Natural killer cell (primary cell): ENCODE measurements at places on chromosomes 12 and 14. TPM values are rescaled to one million over a fixed set of nuclear protein-coding genes. Genes with fewer than 3 reads are reported as not detected.

Gene NEUROD4
- not detected for total RNA-seq

DNA sequence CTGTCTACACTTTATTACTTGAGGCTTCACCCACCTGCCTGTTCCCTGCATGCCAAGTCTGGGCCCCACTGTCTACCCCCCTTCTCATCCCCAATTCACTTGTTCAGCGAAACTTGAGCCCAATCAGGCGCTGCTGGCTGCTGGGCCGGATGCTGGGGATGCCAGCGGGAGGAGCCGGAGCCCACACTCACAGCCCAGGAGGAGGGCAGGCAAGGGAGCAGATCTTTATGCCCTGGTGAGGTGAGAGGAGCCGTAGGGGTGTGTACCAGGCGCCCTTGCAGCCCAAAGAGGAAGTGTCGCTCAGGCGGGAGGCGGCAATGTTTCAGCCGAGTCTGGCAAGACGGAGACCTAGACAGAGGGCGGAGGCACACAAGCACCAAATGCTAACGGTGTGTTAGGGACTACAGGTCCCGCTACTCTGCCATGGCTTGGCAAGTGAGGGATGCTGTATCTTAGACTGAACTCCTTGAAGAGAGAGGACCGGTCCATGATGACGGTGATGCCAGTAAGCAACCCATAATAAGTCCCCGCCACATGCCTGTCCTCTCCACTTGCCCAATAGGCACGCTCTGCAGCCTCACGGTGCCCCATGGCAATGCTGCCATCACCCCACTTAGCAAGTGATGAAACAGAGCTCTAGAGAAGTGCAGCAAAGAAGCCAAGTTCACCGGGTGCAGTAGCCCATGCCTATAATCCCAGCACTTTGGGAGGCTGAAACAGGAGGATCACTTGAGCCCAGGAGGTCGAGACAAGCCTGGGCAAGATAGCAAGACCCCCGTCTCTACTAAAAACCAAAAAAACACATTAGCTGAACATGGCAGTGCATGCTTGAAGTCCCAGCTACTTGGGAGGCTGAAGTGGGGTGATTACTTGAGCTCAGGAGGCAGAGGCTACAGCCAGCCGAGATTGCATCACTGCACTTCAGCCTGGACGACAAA lies 41.6 kb downstream of the LRRC74A start:
- DNase-seq, result peak; percentile 62

GRCh38 chr12:105507311-105508038 lies 177.0 kb downstream of the C12orf75 start:
- DNase-seq, result no peak

DNA sequence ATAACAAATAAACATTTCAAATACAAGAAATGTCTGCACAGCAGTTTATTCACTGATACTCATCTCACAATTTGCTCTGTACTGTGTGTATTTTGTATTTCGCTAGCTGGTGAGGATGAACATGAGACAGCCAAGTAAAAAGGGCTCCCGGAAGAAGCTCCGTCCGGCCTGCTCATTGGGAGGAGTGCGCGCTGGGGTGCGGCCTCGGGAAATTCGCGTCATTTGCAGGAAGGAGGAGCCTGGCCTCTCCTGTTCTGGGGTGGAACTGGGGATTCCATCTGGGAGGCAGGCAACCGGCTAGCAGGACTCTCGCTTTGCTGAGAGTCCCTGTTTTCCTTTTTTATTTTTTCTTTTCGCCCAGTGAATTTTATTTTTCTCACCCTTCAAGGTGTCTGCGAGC lies 368.4 kb upstream of the TMEM132C start:
- no peak for DNase-seq

Gene NUDT4
- 51.6 TPM for total RNA-seq

DNA sequence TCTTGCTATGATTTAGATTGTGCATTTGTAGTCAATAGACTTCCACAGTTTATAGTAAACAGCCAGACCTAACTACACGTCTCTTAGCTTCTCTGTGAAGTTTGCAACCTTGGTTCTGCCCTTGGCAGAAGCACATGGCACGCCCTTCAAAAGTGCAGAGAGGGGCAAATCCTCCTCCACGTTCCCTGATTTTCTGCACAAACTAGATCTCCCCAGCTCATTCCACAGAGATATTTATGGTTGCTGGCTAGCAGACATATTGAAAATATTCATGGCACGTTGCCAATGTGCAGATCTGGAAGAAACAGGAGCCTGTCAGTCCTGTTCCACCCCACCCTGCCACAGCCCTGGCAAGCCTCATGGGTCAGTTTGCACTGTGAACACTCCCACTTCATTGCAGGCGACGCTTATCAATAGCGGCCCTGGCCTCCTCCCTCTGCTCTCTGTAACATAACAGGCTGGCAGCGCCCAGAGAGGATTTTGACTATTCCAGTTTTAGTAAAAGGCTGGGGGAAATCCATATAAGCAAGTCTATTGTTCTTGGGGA lies 6.5 kb upstream of the LGALS3 start:
- no peak for DNase-seq
